ENCODE measurements at places on chromosomes 13 and 19.

DNA sequence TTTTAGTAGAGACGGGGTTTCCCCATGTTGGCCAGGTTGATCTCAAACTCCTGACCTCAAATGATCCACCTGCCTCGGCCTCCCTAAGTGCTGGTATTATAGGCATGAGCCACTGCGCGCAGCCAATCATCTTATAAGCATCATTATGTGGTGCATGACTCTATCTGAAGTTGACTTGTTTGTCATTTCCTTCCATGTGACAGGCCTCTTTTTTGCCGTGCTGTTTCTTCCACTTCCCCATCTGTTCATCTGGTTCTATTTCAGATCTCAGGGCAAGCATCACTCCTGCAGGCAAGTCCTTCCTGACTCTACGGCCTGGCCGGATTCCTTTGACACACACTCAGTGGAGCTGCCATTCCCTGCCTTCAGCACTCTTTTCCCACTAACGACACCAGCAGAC lies 15.2 kb downstream of the COL5A3 start:
- no peak for DNase-seq

DNA sequence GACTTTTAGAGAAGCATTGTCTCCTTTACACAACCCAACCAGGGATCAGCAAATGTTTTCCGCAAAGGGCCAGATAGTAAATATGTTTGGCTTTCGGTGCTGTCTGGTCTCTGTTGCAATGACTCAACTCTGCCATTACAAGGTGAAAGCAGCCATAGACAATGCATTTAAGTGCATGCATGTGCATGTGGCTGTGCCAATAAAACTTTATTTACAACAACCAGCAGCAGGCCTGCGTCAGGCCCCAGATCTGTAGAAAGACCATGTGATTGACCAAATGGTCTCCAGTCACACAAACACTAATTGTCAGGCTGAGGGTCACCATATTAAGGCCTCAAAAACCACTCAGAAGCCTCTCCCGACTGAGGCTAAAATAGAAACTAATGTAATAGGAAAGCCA lies 8.1 kb downstream of the RAB20 start:
- no peak for DNase-seq

GRCh38 chr19:1074544-1075283 lies 7.7 kb downstream of the ARHGAP45 start:
- peak; percentile 98 for DNase-seq

DNA sequence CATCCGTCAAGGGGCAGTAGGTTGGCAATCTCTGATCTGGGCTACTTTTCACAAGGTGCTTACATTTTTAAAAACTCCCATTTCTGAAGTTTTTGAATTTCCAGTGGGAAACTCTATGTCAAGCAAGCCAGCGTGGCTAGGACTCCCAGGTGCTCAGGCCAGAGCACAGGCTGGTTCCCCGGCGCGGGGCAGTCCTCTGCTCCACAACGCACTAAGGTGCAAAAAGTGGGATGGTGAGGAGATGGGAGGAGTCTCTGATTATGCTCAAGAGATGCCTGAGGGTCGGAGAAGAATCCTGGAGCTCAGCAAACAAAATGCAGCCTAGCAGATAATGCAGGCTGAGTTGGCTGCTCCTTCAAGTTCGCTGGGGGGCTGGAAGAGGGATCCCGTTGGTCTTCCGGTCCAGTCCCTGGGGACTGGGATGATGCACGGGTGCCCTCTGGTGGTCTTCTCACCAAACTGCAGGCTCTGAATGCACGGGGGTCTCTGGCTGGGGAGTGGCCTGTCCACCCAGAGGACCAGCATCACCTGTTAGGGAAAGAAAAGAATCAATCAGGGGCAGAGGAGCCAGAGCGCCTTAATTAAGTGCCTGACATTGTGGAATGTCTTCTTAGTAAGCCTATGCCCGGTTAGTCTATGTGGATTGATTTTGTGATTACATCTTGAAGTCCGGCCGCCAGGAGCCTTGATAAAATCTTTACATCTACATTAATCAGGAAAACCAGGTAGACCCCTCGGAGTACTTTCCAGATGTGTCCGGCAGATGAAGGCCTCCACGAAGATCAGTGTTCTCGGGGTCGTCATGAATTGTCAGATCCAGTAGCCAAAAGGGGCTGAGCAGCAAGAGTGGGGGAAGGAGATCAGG lies 244.4 kb upstream of the MAB21L1 start:
- no peak for DNase-seq

DNA sequence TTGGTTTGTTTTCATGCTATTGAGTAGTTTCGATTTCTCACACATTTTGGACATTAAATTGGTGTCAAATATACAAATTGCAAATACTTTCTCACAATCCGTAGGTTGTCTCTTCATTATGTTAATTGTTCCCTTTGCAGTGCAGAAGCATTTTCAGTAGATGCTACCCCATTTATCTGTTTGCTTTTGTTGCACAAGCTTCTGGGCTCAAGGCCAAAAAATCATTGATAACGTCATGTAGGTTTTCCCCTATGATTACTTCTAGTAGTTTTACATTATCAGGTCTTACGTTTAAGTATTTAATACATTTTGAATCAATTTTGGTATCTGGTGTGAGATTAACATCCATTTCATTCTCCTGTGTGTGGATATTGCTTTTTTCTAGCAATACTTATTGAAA lies 14.0 kb upstream of the ZNF347 start:
- DNase-seq: no peak

DNA sequence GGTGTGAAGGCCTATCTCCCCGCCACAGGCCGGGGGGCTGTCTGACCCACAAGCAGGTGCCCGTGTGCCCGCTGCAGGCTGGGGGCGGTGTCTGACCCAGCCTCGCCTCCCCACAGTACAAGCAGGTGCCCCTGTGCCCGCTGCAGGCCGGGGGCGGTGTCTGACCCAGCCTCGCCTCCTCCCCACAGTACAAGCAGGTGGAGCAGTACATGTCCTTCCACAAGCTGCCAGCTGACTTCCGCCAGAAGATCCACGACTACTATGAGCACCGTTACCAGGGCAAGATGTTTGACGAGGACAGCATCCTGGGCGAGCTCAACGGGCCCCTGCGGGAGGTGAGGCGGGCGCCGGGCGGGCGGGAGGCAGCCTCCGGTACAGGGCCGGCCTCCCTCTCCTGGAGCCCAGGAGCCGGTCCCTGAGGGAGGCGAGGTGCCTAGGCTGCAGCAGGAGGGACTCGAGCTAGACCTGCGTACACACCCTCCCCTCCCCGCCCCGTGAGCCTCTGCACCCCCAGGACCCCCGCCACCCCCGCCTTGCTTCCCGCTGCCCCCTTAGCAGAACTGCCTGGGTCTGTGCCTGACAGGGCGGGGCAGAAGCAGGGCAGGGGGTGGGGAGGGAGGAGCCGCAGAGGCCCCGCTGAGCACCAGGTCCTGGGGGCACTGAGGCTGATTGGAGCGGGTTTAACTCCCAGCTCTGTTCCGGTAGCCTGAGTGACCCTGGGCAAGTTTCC lies 20.6 kb downstream of the HCN2 start:
- DNase-seq: peak; percentile 16

- DNase-seq: no peak
These were observed 49.0 kb downstream of the BRD4 start for GRCh38 chr19:15283141-15283883.

GRCh38 chr19:35352448-35353304 lies 5.0 kb downstream of the FFAR1 start:
- peak; percentile 47 for DNase-seq

DNA sequence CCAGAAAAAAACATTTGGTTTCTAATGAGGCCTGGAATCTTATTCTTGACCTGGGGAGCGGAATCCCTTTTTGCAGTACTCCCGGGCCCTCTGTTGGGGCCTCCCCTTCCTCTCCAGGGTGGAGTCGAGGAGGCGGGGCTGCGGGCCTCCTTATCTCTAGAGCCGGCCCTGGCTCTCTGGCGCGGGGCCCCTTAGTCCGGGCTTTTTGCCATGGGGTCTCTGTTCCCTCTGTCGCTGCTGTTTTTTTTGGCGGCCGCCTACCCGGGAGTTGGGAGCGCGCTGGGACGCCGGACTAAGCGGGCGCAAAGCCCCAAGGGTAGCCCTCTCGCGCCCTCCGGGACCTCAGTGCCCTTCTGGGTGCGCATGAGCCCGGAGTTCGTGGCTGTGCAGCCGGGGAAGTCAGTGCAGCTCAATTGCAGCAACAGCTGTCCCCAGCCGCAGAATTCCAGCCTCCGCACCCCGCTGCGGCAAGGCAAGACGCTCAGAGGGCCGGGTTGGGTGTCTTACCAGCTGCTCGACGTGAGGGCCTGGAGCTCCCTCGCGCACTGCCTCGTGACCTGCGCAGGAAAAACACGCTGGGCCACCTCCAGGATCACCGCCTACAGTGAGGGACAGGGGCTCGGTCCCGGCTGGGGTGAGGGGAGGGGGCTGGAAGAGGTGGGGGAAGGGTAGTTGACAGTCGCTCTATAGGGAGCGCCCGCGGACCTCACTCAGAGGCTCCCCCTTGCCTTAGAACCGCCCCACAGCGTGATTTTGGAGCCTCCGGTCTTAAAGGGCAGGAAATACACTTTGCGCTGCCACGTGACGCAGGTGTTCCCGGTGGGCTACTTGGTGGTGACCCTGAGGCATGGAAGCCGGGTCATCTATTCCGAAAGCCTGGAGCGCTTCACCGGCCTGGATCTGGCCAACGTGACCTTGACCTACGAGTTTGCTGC lies at the start of gene ICAM4:
Gene ICAM4, plus strand, starts transcription at position 153 of the 935 bp plus-strand sequence. Its CDS starts 58 bp downstream, at position 211.
- no peak for DNase-seq
